ENCODE measurements at places on chromosomes 2 and 18.

GRCh38 chr2:72940361-72940760 is 23.0 kb downstream of the EMX1 start:
- DNase-seq, result no peak

DNA sequence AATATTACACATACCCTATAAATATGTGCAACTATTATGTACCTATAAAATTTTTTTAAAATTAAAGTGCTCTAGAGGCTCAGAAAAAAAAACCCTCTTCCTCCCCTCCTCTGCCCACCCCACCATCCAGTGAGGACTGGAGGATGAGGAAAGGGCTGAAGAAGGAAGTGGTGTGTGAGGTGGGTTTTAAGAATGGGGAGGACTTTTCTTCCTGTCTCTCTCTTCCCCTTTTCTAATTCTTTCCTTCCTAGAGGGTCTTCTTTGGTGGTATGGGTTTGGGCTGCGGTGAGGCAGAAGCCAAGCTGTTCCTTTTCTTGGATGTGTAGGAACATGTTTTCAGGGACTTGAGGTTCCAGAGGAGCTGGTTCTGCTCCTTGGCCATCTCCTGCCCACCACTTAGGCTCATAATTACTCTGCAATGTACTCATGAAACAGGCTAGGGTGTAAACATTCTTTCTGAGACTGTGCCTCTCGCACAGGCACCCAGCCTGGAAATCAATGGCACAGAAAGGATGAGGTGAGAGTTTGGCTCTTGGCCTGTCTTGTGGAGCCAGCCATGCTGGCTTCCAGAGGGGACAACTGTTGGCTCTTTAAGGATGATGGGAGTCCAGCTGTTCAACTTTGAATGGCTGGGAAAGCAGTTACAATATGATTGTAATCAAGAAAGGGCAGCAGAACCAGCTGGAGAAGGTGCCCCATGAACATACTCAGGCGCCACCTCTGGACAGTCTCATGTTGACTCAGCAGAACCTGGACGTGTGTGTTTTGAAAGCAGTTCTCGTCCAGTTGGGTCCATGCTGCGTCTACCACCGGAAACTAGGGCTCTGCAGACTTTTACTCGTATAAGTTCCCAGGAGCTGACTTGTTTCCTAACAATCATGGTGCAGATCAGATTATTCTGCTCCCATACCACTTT is 38.3 kb downstream of the IL1RL2 start:
- no peak for DNase-seq

- DNase-seq, result no peak
Observed at GRCh38 chr2:38432820-38433606, 55.9 kb upstream of the ATL2 start.

GRCh38 chr2:45930396-45930792 is 278.9 kb downstream of the PRKCE start:
- peak; percentile 21 for DNase-seq

DNA sequence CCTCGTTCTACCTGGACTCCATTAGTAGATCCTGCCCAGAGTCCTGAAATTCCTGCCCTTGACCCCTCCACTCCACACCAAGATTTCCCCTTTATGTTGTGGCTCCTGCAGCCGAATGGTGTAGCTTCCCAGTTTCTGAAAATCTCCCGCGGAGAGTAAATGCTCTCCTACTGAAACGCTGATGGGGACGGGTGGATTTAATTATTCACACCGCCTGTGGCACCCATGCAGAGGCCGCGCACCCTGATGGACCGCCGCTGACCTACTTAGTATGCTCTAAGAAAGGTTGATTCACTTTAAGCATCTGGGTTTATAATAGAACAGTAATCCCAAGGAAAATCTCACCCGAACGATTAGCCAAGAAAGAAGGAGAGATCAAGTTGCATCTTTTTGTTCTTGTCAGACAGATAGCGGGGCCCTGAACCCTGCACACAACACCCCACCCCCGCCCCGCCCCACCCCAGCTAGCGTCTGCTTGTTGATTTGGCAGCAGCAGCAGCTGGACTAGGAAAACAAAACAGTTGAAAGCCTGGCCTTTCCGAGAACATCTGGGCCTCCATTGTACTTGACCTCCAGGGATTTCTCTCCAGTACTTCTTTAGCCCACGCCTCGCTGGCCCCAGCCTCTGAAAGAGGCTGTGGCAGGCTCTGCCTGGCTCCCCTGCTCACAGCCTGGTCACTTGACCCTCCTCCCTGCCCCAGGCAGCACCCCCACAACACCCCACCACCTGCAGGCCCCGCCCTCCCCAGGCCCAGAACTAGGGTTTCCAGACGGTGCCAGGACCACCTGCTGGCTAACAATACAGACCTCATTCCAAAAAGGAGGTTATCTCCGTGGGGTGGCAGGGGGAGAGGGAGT is 53.6 kb downstream of the DPYSL5 start:
- peak; percentile 67 for DNase-seq

DNA sequence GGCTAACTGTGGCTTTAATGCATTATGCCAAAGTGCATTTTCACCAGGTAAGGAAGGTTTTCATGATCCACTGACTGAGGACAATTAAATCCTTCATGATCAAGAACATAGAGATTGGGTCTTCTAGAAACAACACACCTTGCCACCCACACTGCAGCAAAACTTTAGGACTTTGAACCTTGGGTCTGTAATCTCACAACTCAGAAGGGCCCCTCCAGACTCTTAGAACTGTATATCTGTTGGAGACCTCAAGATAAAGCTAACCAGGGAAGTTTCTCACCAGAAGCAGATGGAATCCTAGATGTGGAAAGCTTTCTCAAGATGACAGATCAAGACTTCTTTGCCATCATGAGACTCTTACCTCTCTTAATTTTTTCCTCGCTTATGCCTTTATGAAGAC is 42.5 kb upstream of the MAT2A start:
- no peak for DNase-seq

GRCh38 chr18:8982416-8983183 is 119.9 kb upstream of the NDUFV2 start:
- peak; percentile 76 for DNase-seq

- DNase-seq, result peak; percentile 96
Observed at GRCh38 chr2:25127646-25128045, 40.7 kb downstream of the POMC start.

- peak; percentile 81 for DNase-seq
Observed at GRCh38 chr2:109409321-109410038, 204.3 kb downstream of the SEPTIN10 start.

GRCh38 chr2:36756438-36756837 is 59.9 kb downstream of the VIT start:
- DNase-seq, result no peak

DNA sequence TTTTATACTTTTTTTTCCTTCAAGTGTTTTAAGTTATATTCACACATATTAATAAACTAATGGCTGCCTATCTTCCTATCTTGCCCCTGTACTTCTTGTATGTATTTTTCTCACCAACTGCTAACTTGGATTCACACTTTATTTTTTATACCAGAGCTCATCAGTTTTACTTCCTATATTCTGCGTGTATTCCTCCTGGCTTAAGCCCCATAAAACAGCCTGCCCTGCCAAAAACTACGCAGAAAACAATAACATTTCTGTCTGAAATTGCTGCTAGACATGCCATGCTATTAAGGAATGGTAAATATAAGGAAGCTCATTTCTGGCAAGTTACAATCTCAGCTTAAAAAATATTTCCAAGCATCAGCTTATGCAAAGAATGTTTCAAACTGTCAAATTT is 172.3 kb downstream of the UBE2E3 start:
- DNase-seq, result no peak

- DNase-seq, result no peak
Observed at GRCh38 chr2:11702946-11703345, 33.0 kb upstream of the NTSR2 start.

DNA sequence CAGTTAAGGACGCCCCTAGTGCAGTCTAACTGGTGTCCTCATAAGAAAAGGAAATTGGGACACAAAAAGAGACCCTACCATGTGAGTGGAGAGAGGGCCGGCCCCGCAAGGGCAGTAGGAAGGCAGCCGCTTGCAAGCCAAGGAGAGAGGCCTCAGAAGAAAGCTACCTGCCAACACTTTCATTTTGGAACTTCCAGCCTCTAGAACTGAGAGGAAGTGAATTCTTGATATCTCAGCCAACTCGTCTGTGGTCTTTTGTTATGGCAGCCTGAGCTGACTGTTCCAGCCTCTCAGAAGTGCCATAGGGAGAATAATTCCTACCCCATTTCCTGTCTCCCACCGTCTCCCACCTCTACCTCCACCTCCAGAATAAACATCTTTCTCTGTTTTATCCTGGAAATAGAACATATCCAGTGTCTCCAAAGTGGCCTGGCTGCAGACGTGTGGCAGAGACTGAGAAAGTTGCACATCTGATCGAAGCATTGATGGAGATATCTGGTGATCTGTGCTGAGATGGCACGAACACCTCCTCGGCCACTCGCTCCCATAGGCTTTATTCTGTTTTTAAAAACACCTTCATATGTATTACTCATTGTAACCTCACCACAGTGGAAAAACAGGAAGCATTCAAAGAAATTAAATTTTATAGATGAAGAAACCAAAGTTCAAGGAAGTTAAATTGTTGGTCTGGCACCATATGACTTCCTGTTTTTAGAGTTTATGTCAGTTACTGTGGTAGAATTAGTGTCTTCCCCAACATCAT is 39.5 kb upstream of the MARCO start:
- peak; percentile 42 for DNase-seq

GRCh38 chr2:159713631-159714246 is 1.4 kb downstream of the MARCHF7 start:
- DNase-seq, result no peak

DNA sequence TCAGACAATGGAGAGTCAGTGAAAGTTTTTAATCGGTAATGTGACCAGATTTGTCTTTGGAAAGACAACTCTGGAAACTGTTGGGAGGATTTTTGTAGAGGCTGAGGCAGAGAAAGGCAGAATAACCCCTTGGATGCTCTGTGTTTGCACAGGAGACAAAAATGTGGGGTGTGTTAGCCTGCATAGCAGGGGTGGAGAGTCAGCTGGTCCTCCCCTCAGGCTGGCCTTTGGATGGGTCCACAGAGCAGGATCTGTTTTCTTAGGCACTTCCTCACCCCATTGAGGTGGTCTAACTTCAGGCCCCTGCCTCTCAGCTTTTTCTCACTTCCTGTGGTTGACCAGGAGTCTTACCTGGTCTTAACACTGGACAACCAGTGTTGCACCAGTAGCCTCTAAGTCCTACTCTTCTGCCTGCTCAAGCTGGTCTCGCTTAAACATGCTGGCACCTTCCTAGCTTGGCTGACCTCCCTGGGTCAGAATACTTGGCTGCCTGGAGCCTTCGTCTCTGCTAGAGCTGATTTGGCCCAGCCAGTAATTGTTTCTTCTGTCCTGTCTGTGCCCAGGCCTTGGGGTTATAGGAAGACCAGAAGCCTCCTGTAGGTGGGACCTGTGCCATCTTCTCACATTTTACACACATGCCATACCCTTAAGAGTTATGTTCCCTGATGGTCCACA is 259.8 kb upstream of the RASGRP3 start:
- DNase-seq, result peak; percentile 65

DNA sequence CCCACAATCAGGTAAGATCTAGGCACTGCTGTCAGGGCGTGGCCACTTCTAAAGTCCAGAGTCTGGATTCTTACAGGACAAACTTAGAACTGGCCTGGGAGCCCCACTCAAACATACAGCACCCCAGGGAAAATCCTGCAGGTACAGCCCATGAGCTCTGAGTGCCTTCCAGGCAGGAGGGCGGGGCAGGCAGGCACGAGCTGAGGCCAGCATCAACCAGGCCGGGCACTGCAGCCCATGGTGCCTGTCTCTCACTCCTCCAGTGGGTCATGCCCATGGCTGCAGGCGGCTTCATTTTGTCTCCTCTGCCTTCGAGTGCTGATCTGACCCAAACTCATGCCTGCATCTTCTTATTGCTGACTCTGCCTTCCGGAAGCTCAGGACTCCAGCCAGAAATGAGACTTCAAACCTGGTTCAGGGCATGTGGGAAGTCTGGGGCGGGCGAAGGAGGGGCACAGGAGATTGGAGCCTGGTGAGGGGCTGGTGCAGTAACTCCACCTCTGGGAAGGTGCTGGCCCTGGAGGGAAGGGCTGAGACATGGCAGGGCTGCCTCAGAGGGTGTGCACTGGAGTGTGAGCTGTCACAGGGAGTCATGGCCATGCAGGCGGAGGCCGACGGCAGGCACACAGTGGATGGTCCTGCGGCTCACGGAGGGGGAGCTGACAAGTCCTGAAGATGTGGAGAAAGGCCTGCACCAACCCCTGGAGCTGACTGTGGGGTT is 40.5 kb downstream of the HS6ST1 start:
- peak; percentile 74 for DNase-seq

GRCh38 chr2:173808718-173809117 is 156.5 kb downstream of the SP3 start:
- no peak for DNase-seq

DNA sequence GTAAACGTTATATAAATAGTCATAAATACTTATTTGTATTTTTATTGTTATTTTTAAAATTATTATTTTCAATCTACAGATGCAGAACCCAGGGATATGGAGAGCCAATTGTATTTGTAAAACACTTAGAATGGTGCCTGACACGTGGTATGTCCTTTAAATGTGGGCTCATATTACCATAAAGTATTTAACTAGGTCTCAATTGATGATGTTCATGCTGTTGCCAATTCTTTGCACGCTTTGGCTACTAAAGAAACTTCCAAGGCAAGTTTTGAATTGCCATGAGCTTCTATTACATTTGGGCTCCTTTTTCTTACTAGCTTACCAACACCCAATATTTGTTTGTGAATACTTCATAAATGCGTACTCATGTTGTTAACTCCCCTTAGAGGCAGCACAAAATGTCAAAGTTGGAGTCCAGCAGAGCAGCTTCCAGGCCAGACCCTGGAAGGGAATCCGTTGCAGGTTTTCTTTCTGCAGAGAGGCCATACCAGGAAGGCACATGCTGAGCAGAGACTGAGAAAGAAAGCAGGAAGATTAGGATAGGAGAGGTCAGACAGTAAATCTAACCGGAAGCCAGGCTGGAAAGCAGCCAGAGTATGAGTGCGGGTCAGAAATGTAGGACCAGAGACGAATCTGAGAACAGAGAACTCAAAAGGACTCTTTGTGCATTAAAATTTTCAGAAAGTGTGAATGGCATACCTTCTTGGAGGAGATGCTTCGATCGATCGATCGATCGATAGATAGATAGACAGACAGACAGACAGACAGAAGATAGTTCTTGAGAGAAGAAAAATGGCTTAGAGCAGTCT is 4.2 kb upstream of the NOSTRIN start:
- DNase-seq, result no peak

DNA sequence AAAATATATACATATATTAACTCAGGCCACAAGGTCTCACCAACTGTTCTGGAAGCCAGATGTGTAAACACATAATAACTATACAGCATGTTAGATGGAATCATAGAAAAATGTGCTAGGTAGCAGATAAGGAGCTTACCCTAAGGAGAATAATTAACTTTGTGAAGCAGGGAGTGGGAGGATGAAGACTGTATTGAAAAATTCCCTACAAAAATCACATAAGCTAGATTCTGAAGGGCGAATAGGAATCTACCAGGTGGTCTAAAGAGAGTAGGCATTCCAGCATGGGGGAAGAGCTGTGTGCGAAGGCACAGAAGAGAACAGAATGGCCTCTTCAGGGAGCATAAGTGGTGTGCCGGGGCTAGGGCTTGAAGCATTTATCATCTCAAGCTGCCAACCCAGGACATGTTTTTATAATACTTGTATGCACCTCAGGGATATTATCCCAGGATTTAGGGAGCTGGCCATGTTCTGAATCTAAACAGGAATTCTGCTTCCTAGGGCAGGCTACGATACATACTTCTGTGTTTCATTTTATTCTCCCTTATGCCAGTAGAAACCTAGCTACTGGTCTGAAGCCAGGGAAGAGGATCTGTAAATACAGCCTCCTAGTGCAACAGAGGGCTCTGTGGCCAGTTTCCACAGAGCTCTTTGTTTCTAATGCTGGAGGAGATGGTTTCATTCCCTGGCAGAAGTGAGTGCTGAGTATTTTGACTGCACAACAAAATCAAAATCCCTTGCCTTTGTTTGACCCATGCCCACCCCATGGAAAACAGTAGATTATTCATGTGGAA is 56.7 kb downstream of the NEMP2 start:
- no peak for DNase-seq

GRCh38 chr18:26706911-26707351 is 158.6 kb downstream of the AQP4 start:
- DNase-seq, result no peak

Data from osteoblast (primary cell).